Pulmonary artery endothelial cell (primary cell): ENCODE measurements at places on chromosomes 1 and 21.

DNA sequence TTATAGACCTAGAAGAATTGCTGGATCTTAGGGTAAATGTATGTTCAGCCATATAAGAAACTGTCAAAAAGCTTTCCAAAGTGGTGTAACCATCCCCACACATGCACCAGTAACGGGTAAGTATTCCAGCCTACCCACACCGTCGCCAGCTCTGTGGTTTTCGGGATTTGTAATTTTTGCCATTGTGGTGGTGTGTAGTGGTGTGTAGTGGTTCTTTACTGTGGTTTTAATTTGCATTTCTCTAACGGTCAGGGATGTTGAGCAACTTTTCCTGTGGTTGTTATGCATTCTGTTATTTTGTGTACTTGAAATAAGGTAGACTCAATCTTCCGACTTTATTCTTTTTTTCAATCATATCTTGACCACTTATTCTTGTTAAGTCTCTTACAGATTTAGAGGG is 342.4 kb upstream of the AJAP1 start:
- DNase-seq: no peak

DNA sequence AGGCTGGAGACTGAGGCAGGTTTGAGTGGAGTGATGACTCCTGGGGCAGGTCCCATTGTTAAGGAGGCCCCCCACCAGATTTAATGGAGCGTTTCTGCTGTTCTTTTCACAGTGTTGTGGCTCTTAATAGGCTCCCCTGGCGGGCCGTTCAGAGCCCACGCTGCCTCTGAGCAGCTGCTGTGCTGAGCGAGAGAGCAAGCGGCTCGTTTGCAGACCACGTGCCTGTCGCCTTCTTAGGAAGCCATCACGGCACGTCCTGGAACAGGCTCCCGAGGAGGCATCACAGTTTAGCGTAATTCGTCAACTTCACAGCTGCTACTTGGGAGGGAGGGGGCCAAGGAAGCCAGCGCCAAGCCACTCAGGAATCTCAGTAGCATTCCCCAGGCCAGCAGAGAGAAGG is 70.5 kb upstream of the CTTNBP2NL start:
- DNase-seq: no peak

DNA sequence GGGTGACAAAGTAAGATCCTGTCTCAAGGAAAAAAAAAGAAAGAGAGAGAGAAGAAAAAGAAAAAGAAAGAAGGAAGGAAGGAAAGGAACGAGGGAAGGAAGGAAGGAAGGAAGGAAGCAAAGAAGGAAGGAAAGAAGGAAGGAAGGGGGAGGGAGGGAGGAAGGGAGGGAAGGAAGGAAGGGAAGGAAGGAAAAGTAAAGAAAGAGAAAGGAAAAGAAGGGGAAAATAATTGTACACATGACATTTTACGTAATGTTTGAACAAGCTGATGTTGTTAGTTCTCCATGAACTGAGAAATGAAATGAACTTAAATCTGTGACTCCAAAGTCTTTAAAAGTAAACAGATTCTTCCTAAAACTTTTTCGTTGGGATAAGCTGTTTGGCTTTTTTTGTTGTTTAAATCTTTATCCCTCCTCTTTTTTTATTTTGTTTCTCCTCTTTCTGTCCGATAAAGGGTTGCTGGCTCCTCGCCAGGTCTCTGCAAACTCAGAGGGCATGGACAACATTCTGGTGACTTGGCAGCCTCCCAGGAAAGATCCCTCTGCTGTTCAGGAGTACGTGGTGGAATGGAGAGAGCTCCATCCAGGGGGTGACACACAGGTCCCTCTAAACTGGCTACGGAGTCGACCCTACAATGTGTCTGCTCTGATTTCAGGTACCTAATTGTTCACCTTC is 59.8 kb downstream of the IL12RB2 start:
- DNase-seq: no peak

DNA sequence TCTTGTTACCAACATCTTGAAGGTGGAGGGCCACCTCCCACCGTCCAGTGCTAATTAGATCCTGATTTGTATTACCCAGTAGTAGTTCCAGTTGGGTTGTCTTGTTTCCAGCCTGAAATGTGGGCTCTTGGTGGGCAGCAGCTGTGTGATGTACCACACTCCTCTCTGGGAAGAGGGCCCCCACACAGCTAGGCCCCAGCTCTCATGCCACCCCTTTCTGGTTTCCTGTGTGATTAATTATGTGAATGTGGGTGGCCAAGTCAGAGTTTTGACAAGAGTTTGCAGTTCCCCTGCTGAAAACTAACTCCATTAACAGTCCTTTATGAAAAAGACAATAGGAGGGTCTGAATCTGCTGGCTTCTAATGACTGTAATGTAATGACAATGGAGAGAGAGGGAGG is 3.8 kb downstream of the HMGB4 start:
- DNase-seq: no peak

GRCh38 chr1:998995-999724 is 737 bp downstream of the HES4 start:
- no peak for DNase-seq

DNA sequence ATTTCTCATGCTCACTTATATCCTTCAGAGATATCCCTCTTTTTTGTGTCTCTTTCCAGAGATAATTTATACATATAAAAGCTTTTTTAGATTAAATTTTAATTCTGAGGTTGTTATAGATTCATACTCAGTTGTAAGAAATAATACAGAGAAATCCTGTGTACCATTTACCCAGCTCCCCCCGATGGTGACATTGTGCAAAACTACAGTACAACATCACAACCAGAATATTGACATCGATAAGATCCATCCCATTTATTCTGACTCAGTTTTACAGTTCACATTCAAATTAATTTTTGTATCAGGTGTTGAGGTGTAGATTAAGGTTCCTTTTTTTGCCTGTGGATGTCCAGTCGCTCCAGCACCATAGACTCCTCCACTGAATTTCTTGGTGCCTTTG is 14.3 kb downstream of the DMRTB1 start:
- no peak for DNase-seq

DNA sequence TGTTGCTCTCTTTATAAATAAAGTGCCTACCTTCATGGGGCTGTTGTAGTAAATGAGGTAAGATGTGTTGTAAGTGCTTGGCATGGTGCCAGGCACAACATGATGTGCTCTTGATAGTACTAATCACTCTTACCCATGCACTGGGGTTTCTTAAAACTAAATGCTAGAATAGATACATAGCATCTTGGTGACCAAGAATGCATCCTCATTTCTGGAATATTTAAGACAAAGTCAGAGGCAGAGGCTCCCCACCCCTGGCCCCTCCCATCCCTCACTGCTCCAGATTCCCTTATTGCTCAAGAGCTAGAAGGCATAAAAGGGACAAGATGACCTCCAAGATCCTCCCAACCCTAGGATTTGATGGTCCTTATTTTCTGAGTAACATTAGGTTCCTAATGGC is 61.3 kb downstream of the GLUL start:
- no peak for DNase-seq

GRCh38 chr1:167714098-167714438 is 7.7 kb upstream of the MPZL1 start:
- no peak for DNase-seq

DNA sequence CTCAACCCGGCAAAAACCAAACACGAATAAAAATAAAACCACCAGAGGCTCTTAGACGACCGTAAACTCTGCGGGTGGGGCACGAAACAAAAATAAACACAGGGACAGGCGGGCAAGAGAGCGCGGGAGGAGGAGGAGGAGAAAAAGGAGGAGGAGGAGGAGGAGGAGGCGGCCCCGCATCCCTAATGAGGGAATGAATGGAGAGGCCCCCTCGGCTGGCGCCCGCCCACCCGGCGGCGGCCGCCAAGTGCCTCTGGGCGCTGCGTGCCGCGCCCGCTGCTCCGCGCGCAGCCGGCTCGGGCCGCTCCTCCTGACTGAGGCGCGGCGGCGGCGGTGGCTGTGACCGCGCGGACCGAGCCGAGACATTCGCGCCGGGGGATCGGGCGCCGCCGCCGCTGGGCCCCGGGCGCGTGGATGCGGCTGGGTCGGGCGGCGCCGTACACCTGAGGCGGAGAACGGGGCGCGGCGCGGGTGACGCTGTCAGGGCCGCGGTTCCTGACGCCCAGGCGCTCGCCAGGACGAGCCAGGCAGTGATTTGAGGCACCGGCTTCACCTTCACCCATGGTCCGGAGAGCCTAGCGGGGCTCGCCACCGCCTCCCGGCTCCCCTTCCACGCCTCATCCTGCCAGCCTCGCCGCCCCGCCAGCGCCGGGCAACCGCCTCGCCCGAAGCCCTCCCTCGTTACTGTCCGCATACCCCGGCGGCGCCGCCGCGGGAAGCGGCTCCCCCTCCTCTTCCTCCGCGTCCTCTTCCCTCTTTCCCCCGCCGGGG is at the start of gene MARK1:
Gene MARK1 (plus strand): TSS at position 229 of the 771 bp plus-strand sequence. CDS start 687 bp downstream, outside the sequence.
- DNase-seq: no peak

GRCh38 chr1:19003371-19004290 is 47.2 kb upstream of the IFFO2 start:
- no peak for DNase-seq

DNA sequence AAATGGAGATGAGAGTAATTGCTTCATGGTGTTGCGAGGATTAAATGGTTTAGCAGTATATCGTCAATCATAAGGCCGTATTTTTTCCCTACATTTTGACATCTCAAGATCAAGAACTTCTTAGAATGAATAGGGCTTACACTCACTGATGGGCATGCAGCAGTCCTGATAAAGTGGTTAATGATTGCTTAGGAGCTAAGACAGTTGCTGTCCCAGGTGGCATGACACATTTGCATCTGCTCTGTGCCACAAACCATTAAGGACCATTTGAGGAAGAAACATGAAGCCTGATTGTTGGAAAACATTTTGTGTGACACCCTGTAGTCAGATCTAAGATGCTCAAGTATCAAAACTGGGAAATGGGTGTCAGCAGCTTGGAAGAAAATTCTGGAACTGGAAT is 81.0 kb upstream of the SGIP1 start:
- DNase-seq: no peak

- DNase-seq: no peak
Measured at GRCh38 chr1:171254859-171255258, 6.6 kb downstream of the FMO1 start.

GRCh38 chr1:108575375-108575774 is 15.5 kb downstream of the EEIG2 start:
- DNase-seq: no peak

GRCh38 chr21:41043014-41043413 is 124.9 kb upstream of the BACE2 start:
- no peak for DNase-seq

DNA sequence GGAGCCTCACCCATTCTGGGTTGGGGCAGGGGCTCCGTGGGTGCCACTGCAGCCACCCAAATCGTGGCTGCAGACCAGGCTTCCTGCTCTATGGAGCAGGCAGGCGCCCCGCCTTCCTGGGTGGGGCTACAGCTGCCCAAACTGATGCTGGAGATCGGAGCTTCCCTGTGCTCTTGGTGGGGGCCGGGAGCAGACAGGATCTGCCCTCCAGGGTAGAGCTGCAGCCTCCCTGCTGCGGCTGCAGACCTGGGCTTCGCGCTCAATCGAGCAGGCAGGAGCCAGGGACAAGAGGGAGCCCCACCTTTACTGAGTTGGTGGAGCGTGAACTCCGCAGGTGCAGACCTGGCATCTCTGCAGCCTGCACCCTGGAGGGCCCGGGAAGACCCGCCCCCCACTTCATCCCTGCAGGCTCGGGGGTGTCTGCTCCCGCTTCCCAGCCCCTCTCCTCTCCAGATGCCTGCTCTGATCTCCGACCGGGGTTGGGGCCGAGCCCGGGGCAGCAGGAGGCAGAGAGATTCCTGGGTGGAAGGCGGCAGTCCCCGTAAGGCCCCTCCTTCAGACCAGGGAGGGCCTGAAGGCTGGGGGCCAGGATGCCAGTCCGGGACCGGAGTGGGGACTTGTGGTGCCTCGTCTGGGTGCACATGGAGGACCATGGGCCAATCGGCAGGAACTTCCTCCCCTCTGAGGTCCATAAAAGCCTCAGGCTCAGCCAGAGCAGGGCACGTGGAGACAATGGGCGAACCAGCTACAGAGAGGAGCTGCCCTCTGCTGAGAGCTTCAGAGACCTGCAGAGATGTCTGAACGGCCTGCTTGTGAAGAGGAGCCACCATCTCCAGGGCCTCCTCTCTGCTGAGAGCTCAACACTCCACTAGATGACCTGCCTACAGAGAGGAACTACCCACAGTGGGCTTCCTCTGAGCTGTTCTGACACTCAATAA is 359.3 kb downstream of the SMYD3 start:
- no peak for DNase-seq

DNA sequence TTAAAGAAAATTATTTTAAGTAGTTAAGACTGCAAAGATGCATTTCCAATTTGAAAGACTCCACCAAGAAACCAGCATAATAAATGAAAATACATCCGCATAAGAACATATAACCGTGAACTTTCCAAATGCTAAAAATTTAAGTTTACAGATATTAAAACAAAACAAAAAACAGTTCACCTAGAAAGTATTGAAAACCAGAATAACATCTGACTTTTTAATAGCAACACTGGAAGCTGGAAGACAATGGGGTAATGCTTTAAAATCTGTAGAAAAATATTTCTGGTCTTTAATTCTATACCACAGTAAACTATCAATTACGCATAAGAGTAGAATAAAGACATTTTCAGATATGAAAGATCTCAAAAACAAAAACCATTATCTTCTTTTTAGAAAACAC is 79.3 kb upstream of the COL24A1 start:
- DNase-seq: no peak

DNA sequence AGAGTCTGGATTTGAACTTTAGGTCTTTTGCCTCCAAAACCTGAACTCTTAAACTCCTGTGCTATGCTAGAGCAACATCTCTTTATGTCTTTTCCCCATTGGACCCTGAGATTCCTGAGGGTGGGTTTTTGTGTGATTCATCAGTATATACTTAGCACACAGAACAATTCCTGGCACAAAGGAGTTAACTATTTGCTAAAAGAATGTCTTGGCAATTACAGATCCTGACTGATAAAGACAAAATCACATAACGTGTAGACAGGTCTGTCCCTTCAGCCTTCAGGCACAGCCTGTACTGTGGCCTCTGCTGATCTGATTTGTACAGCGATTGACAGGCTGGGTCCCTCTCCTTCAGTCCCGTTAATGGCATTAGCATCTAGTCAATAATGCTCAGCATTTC is 162.4 kb upstream of the BEND5 start:
- no peak for DNase-seq

GRCh38 chr1:113898241-113898814 is 6.3 kb downstream of the AP4B1 start:
- DNase-seq: no peak

DNA sequence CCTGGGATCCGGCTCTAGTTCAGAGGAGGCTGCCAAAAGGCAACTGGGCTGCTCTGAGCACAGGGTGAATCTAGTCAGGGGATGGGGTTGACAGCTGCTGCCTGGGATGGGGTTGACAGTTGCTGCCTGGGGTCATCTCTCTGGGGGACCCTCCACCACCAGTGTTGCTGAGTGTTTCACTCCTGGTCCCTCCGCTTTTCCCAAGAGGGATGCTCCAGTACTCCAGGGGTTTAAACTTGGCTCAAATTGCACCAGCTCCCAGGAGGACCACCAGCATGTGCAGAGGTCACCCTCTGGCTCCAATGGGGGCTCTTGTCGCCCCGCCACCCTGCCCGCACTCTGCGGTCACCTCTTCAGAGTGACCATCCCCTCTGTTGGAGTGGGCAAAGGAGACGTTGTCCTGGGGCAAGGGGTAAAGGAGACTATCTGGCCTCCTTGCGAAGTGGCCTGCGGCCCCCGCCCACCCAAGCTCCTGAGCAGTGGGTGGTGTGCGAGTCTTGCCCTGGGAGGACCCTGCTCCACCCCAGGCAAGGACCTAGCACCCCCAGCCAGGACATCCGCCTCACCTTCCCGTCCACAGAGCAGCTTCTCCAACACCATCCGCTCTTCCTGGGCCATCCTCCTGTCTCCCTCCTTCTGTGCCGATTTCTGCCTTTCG is 52.6 kb downstream of the SIK1 start:
- no peak for DNase-seq

GRCh38 chr1:245142171-245142798 is 12.5 kb upstream of the KIF26B start:
- no peak for DNase-seq
